ENCODE measurements at places on chromosomes 3 and 15. TPM values are rescaled to one million over a fixed set of nuclear protein-coding genes. Genes with fewer than 3 reads are reported as not detected.

DNA sequence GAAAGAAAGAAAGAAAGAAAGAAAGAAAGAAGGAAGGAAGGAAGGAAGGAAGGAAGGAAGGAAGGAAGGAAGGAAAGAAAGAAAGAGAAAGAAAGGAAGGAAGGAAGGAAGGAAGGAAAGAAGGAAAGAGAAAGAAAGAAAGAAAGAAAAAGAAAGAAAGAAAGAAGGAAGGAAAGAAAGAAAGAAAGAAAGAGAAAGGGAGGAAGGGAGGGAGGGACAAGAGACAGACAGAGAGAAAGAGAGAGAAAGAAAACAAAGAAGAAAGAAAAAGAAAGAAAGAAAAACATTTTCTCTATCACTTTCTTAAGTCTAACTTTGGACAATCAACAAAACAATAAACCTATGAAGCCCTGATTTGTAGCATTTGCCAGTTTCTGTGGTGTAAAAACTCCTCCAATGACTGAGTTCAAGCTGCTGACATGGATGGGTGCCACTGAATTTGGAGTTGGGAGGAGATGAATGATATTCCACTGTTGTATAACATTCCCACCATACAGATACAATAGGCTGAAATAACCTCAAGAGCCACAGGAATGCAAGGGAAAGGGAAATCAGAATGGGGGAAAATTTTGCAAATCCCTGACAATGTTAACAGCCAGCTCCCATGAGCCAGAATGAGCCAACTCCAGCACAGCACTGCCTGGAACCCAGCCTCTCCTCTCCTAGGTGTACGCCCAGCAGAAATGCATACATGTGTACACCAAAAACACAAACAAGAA lies 15.0 kb upstream of the RTP3 start:
- no peak for DNase-seq

GRCh38 chr15:48868023-48868422 lies 9.9 kb upstream of the EID1 start:
- no peak for DNase-seq

- no peak for DNase-seq
These were observed 31.2 kb downstream of the INTS14 start for GRCh38 chr15:65579762-65580161.

DNA sequence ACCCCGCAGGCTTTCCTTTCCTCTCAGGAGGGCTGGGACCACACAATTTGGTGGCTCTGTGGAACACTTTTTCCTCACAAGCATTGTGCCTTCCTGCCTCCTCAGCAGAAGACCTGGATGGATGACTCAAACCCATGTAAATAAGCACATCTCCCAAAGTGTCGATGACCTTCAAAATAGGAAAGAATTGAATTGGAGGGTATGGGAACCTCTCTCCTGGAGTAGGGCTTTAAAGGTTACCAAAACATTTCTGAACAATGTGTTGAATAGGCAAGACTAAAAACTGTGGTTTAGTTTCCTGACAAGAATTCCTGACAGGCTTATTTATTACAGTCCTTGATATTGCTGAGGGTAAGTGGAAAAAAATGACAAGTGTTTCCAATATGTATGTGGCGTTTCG lies 118.2 kb downstream of the ALDH1A2 start:
- no peak for DNase-seq

Gene DTX3L
- total RNA-seq = 33.5 TPM

Gene MUC13
- not detected for total RNA-seq

GRCh38 chr15:100196326-100197058 lies 145.3 kb downstream of the ADAMTS17 start:
- DNase-seq = no peak

DNA sequence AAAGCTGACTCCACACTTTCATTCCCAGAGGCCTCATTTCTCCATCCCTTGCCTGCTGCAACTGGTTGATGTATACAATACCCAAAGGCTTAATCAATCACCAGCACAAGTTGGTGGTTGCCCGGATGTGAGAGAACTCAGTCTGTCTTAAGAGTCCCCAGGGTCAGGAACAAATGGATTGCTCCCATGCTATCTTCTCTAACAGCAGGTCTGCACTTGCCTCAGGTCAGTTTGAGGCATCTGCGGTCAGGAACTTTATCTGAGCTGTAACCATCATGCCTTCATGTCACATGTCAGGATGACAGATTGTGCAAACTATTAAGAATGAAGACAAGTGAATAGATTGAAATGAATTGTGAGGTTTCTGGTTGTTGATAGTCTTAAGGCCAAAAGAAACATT lies 56.1 kb downstream of the BFSP2 start:
- DNase-seq = no peak

DNA sequence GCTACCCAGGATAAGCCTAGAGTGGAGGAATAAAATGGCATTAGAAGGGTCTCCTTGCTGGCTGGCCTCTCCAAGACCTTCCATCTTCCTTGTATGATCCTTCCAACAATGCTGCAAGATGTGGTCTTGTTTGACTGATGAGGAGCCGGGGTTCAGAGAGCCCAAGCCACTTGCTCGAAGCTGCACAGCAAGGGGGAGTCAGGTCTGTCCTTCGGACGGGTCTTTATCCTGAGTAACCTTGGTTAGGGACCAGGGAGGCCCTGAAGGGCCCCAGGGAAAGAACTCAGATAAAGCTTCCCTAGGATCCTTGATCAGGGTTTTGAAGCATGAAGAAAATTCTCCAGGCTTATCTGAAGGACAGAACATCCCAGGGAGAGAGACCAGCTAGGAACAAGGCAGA lies 7.0 kb upstream of the DNAJB8 start:
- no peak for DNase-seq

GRCh38 chr3:153242896-153243295 lies 80.9 kb downstream of the RAP2B start:
- no peak for DNase-seq

- peak; percentile 68 for DNase-seq
These were observed 41.9 kb upstream of the SPESP1 start for GRCh38 chr15:68888419-68888818.

GRCh38 chr3:54835701-54836100 lies 92.2 kb downstream of the LRTM1 start:
- no peak for DNase-seq

Gene CACNA1D
- 0.99 TPM for total RNA-seq

Gene FLNB
- 78.0 TPM for total RNA-seq

GRCh38 chr3:137761563-137762503 lies 2.3 kb upstream of the SOX14 start:
- DNase-seq = peak; percentile 87

- DNase-seq = no peak
These were observed 5.7 kb upstream of the MAPK6 start for GRCh38 chr15:52013151-52013791.

DNA sequence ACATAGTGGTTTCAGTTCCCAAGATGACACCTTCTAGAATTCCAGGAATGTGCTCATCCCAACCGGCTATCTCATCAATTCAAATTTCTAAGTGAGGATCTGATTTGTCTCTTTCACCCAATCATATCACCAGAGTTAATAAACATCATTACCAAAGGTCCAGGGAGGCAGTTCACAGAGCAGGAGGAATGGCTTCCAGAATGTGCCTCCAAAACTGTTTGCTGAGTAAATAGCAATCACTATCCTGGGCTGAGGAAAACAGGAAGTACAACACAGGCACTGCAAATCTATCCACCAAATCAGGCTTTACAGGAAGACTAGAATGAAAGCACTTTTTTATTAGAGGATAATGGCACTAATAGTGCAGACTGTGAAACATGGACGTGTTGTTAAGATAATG lies 61.5 kb downstream of the OSBPL10 start:
- no peak for DNase-seq

Gene STX19
- total RNA-seq = not detected

DNA sequence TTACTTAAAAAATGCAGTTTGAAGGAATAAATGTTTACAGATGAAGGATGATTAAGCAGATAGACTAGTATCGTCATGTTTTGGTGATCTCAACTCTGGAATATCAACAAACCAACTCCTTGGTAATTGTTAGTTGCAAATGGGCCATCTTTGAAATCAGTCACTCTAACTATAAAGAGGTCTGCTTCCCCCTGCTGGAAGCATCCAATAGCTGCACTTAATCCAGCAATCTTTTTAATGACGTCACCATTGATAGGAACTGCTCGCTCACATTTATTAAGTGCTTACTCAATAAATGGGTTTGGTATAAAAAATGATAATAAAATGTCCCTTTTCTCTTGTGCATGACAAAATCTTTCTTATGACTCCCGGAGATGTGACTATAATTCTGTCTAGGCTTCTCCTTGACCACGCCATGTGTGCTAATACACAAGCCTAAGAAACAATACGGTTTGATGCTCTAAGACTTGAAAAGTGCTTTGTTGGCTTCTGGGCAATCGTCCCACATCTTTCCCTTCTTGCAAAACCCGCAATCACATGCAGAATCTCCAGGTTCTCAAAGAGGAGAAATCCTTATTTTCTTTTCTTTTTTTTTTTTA lies 227.6 kb upstream of the POU1F1 start:
- DNase-seq = no peak

DNA sequence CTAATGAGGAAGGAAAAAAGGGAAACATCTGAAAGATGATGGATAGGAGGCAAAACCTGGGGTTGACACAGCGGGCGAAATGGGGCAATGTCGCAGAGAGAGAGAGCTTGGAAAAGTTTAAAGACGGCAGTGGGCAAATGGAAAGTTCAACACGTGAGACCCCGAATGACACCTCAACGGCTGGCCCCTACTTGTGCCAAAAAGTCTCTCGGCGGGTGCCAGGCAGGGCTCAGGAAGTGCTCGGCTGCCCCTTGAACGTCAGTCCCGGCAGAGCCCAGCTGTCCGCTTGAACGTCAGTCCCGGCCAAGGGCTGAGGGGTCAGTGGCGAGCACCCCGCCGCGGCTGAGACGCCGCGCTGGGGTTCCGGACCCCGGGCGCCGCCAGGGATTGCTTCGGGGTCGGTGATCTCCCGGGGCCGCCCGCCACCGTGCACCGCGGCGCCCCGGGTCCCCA lies 658 bp downstream of the EOGT start:
- no peak for DNase-seq

Gene ZFYVE19
- total RNA-seq = 36.8 TPM

Gene ANKRD34C
- not detected for total RNA-seq

DNA sequence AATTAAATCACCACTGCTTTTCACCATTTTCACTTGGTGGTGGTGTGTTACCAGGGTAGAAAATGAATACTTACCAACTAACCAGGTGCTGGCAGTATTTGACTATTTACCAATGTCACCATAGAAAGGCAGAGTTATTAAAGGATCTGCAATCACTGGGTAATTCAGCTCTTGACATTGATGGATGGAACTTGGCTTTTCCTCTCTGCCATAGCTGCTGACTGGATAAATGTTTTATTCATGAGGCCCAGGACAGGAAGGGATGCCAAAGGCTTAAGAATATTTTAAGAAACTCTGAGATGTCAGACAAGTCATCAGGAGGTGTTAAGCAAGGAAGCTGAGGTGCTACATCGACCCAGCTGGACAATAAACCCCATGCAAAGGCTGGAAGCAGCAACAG lies 495.5 kb upstream of the CFAP20DC start:
- DNase-seq = no peak

Gene MYRIP
- total RNA-seq = 6.2 TPM

- DNase-seq = peak; percentile 78
These were observed 46.0 kb downstream of the ITGA11 start for GRCh38 chr15:68385671-68386586.

DNA sequence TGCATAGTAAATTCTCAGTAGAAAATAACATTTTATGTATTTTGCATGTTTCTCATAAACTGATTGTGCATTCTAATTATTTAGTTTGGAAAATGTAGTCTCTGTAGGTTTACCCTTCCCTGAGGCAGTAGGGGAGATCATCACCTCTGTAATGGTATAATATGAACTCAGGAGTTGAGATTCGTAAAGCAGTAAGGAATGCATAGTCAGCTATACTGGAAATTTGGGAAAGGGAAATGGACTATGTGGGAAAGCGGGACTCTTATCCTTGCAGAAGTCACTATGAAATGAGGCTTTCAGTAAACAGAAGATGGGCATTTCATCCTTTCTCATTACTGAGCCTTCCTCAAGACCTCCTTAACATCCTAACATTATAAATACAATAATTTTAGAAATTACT lies 261.9 kb upstream of the CTDSPL start:
- DNase-seq = no peak

GRCh38 chr3:72897758-72898007 lies 9.8 kb downstream of the GXYLT2 start:
- DNase-seq = no peak

Gene SERINC4
- total RNA-seq = not detected

Gene SHF
- total RNA-seq = 13.2 TPM

- DNase-seq = no peak
These were observed 11.5 kb downstream of the ACKR2 start for GRCh38 chr3:42820746-42821051.

GRCh38 chr3:186209810-186210752 lies 101.2 kb upstream of the ETV5 start:
- DNase-seq = no peak

DNA sequence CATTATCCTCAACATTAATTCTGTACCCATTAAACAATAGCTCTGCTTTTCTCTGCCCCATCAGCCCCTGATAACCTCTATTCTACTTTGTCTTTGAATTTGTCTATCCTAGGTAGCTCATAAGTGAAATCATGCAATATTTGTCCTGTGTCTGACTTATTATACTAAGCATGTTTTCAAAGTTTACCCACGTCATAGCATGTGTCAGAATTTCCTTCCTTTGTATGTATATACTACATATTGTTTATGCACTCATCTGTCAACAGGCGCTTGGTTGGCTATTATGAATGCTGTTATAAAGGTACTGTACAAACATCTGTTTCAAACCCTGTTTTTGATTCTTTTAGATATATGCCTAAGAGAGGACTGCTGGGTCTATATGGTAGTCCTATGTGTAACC lies 18.2 kb downstream of the CSNK1G1 start:
- no peak for DNase-seq

GRCh38 chr3:154734468-154734867 lies 304.5 kb upstream of the GPR149 start:
- DNase-seq = no peak

Gene GOLGA8G
- total RNA-seq = not detected
